ENCODE measurements at places on chromosomes 2 and 18.

DNA sequence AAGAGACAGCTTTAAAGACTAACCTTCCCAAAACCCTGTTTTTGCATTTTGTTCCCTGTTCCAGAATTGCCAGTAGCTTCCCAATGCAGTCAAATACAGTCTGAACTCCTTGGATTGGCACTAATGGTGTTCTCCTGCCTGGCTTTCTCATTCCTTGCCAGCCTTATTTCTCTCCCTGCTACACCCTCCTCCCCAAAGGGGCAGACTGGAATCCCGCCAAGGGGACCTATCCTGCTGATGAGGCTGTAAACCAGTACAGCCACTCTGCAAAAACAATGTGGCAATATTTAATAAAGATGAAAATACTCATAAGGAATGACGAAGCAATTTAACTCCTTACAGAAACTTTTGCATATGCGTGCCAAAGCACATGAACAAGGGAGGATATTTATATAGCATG is 4.5 kb upstream of the SLC4A5 start:
- DNase-seq: no peak

- no peak for DNase-seq
Observed at GRCh38 chr2:157837851-157838441, 38.2 kb downstream of the ACVR1 start.

GRCh38 chr2:127172306-127172705 is 47.8 kb downstream of the CYP27C1 start:
- DNase-seq: no peak

DNA sequence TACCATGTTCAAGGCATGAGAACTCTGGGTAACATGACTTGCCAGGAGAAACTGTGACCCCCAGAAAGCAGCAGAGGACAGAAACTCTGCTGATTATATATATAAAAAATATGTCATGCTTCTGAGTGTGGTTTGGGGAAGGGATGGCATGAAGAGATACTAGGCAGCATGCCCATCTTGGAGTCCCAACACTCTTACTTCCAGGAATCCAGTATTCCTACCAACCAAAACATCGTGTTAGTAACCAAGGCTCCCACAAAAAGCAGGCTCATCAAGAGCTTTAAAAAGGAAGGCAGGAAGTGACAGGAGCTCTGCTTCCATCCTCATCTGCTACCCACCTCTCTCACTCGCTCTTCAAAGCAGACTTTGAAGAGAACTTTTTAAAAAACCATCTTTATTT is 31.6 kb upstream of the TWIST2 start:
- DNase-seq: no peak

- DNase-seq: no peak
Observed at GRCh38 chr2:170201275-170201674, 23.3 kb downstream of the MYO3B start.

DNA sequence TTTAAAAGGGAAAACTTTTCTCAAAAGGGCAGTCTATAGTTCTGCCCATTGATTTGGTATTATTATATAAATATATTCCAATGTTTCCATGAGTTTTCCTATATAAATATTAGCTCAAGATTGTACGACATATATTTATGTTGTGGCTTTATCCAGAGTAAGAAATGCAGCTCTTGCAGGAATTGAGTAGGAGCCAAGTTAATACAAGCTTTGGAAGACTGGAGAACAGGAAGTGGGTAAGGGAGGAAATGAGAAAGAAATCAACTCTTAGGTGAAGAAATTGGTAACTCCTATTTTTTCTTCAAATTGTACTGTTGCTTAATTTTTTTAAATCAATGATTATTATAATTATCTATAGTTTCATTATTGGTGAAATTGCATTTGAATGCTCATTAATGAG is 105.4 kb upstream of the FAM117B start:
- DNase-seq: no peak

DNA sequence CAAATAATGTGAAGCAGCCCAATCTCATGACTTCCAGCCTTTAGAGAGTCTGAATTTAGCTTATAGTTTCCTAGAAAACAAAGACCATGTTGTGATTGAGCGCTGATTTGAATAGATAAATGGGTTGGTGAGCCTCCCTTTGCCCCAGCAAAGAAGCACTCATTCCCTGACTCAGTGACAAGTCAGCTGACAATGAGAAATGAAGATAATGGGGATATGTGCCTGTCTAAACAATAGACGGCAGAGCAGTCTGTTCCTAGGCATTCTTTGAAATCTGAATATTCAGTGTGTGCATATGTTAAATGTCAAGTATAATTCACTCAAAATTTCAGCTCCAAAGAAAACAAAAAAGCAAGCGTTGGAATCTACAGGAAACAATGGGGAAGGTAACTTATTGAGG is 34.8 kb upstream of the LINC00305 start:
- no peak for DNase-seq

GRCh38 chr18:52907543-52908308 is 567.7 kb downstream of the DCC start:
- DNase-seq: no peak

DNA sequence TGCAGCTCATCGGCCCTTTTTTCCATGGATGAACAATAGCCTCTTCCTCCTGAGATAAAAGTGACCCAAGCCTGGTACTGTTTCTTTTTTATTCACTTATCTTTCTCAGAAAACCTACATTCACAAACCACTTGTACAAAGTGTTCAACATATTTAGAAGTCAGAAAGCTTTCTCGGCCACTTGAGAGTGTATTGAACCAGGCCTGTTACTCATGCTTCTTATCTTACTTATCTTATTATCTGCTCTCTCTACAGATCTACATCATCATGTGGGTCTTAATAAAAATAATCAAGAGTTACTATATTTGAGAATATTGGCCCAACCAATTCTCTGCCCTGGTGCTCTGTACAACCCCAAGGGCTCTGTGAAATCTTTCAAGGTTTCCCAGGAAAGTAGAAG is 242.1 kb downstream of the MREG start:
- no peak for DNase-seq

DNA sequence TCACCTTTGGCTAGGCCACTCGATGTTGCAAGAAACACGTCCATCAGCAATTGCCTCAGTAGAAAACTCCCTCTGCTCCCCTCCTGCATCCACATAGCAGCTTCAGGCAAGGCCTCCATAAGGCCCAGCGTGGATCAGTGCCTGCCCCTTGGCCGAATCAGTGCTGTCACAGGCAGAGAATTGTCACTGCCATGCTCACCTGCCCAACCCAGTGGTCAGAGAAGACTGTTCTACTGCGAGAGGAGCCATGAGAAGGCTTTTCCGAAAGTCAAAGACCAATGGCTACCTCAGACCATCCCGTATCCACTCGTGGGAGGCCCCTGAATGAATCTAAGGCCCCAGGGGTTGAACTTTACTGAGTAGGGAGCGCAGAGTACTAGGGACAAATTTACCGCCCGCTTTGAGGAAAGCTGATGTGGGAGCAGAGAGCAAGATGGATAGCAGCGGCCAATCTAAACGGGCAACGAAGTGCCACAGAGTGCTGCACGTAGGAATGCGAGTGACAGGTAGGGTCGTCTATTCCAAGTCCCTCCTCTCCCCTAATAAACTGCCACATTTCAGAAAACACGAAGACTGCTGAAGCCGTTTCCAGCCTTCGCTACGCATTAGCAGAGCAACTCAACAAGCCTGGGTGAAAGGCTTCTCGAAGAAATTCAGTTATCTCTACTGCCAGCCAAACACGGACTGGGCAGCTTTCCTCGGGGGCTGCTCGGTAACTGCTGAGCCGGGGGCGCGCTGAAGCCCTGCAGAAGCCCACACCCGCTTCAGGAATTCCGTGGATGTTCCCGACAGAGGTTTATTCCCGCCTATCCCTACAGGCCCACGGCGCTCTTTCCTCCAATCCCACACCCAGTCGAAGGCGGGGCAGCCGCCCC is 968 bp upstream of the RALBP1 start:
- no peak for DNase-seq

DNA sequence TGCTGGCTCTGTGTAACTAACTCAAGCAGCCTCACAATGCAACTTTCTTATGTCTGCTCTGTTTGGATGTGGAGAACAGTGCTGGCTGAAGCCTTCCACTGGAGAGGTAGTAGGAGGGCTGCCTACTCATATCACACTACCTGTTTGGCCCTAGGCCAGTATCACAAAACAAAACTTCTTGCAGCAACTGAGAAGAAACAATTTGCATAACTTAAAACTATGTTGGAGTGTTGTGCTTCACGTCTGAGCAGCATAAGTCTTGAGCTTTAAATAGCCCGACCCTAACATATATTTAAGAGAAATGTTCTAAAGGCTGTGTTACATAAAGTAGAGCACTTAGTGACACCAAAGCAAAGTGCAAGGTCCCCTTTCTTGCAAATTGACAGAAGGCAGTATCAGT is 204.9 kb upstream of the ACVR2A start:
- DNase-seq: no peak

GRCh38 chr2:13334545-13334944 is 617.8 kb downstream of the TRIB2 start:
- DNase-seq: no peak

- DNase-seq: no peak
Observed at GRCh38 chr2:6008726-6009125, 316.5 kb downstream of the SOX11 start.

GRCh38 chr2:103289105-103289725 is 527.4 kb downstream of the TMEM182 start:
- no peak for DNase-seq

- no peak for DNase-seq
Observed at GRCh38 chr2:39541011-39541930, 104.2 kb upstream of the MAP4K3 start.

GRCh38 chr18:79508565-79509535 is 113.1 kb downstream of the NFATC1 start:
- no peak for DNase-seq

DNA sequence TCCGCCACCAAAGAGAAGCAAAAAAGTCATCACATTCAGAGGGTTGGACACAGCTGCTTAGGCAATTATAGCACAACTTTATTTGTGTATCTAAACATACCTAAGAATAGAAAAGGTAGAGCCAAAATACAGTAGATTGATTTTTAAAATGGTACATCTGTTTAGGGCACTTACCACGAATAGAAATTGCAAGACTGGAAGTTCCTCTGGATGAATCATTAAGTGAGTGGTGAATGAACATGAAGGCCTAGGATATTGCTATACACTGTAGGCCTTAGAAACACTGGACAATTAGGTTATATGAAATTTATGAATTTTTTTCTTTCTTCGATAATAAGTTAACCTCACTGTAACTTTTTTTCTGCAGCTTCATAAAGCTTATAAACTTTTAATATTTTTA is 687.0 kb downstream of the BCL11A start:
- no peak for DNase-seq

- DNase-seq: no peak
Observed at GRCh38 chr2:108266218-108266617, 22.5 kb upstream of the SULT1C2 start.

- no peak for DNase-seq
Observed at GRCh38 chr2:221480163-221480562, 91.9 kb downstream of the EPHA4 start.

- no peak for DNase-seq
Observed at GRCh38 chr2:173496746-173497145, 142.1 kb downstream of the CDCA7 start.

GRCh38 chr2:195051401-195051800 is 605.6 kb upstream of the SLC39A10 start:
- DNase-seq: no peak

DNA sequence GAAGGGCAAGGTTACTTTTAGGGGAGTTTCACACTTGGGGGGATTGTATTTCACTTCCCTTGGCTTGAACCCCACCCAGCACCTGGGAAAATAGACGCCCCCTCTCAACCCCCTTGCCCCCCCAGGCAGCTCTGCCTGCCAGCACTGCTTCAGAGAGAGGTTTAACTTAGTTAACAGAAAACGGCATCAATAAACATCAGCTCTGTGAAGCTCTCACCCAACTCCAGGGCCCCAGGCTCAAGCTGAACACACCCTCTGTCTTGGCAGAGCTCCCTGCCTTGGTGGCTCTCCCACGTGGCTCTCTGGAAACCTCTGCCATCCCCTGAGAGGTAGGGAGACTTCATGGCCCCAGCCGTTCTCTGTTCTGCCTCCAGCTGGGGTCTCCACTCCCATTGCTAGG is 244.1 kb downstream of the ACKR3 start:
- no peak for DNase-seq

DNA sequence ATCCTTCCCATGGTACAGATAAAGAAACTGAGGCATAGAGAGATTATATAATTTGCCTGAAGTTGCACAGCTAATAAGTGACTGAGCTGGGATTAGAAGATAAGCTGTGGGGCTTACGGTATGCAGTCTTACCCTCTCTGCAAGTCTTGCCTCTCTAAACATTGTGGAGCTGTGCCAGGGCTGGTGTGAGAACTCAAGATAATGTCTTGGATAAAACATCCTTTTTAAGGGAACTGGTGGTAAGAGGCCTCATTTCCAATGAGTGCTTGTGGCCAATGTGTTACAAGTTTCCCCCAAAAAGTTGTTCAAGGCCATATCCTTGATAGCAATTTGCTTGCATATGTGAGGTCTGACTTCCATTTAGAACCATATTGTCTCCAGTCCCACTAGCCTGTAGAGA is 84.3 kb upstream of the ETAA1 start:
- DNase-seq: no peak

- no peak for DNase-seq
Observed at GRCh38 chr18:46301081-46301480, 196.9 kb downstream of the HAUS1 start.

GRCh38 chr2:226338825-226339224 is 460.8 kb downstream of the IRS1 start:
- DNase-seq: no peak

DNA sequence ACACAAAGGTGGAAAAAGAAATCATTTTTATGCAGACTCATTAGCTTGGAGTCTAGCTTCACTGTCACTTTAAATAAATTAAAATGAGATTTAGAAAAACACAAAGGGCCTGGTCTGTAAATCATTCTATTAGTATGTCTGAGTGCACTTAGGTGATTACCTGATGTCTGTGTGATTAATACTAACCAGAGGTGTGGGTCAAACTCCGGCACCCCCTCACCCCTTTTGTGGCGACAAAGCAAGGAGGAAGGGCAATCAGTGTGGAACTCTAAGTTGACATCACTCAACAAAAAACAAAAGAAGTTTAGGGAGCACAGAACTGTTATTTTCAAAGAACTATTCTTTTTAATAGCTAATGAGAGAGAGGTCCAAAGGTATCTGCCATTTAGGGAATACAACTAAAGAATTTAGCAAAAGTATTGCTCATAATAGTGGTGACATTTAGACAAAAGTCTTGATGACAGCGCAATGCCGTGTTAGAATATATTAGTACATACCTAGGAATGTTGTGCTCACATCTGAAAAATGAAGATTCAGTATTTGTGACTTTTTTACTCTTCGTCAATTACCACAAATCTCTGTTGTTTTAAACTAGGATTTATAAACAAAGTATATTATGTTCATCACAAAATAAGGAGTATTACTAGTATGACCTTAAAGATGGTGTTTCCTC is 66.3 kb downstream of the ZEB2 start:
- DNase-seq: no peak

DNA sequence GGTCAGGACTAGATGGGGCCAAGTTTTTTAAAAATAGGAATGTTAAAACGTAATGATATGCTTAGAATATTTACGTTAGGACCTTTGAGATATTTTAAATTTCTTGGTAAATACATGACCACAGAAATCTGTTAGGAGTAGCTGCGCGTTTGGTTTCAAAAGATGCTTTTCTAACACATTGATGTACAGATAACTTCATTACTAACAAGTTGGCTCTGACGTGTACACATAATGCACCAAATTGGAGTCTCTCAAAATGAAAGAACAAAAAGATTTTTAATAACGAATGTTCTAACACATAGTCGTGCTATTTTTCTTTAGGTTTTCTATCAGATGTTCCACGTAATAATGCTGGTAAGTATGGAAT is 608 bp downstream of the PHOSPHO2 start:
- no peak for DNase-seq

Measured in stimulated activated CD4-positive, alpha-beta T cell treated with anti-CD3 and anti-CD28 coated beads, Interleukin-1b, Interleukin-23, amount 100 ng/mL, for 1 hour (primary cell).